NCI-H1694 treated with DMSO at 0.1 percent for 48 hours (cell line): ENCODE measurements at places on chromosomes 6 and 20.

GRCh38 chr20:16368645-16369292, 204.5 kb downstream of the KIF16B start:
- DNase-seq, result no peak

DNA sequence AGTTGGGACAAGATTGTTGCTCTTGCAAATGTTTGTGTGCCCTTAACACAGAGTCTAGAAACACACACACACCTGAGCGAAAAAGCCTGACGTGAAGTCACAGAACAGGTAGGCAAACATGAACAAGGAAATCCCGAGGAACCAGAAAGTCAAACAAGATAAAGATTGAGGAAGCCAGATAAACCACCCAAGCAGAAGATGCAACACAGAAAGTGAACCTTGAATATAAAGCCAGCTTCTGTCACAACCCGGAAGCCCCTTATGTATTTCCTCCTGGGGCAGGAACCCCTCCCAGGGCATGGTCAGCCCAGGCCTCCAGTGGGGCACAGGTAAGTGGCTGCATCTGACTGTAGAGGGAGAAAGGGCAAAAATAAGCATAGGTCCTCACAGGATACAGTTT, 158.2 kb upstream of the SUPT3H start:
- DNase-seq, result no peak

DNA sequence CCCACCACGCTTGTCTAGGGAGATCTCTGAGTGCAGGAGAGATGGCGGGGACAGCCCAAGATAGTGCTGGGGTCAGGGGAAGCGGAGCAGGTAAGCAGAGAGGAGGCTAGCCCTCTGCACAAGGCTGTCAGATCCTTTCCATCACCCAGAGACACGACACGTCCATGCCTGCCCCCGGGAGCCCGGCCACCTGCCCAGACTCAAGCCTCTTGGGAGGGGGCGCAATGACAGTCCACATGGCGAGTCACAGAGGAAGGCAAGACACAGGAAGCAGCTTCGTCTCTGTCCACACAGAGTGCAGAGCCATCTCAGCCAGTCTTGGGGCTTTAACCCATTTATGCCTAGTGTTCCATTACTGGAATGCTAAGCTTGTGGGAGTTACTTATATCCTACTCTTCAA, 78.4 kb downstream of the PREX1 start:
- no peak for DNase-seq

- no peak for DNase-seq
Measured at GRCh38 chr20:50654904-50655303, 36.4 kb downstream of the RIPOR3 start.

DNA sequence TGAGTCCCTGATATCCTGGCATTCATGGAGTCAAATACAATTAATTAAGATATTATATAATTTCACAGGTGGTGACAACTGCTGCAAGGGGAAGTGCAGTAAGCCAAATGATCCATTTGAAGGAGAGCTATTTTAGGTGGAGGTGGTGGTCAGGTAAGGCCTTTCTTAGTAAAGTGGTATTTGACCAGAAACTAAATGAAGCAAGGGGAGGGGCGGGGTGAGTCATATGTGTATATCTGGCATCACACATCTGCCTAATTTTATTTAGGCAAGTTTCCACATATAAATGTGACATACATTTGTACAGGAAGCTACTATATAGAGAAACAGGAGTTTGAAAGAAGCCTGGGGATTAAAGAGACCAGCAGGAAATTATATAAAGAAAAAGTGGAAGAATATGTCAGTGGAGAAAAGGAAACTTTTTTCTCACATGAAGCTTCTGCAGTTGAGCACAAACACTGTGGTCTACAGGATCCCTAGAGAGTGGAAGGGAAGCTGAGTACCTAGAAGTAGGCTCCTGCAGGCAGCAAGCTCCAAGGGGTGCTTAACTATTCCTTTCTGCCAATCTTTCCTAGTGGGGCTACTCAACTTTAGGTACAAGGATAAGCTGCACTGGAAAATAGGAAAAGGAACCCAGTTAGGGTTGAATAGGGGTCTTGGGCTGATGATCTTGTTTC, 99.6 kb downstream of the OGFRL1 start:
- no peak for DNase-seq

DNA sequence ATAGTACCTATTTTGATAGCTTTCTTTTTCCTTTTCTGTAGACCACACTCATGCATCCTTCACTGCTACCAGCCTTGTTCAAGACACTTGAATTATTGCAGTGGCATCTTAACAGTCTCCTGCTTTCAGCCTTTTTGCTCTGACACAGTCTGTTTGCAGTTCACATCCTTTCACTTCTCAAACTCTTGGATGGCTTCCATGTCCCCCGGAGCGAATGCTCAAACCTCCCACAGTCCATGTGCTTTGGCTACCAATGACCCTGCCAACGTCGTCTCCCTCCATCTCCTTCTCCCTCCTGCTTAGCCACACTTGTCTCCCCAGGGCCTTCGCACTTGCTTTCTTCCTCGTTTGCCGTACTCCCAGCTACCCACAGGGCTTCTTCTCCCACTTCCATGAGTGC, 270.0 kb upstream of the ZFP64 start:
- DNase-seq, result no peak

DNA sequence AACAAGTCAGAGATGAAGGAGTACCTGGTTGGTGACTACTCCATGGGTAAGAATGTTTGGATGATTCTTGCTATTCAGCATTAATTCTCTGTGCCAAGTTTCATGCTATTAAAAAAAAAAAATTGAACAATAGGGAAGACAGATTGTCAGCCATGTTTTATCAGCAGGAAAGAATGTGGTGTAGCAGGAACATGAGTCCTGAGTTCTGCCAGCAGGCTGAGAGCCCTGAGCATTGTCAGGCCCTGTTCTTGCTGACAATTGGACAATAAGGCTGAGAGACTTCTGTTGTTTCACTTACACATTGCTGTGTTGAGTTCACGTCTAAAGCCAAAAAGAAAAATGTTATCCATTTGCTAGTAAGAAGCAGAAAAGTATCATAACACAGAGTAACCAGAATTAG, 70.4 kb upstream of the SMIM28 start:
- DNase-seq, result no peak

DNA sequence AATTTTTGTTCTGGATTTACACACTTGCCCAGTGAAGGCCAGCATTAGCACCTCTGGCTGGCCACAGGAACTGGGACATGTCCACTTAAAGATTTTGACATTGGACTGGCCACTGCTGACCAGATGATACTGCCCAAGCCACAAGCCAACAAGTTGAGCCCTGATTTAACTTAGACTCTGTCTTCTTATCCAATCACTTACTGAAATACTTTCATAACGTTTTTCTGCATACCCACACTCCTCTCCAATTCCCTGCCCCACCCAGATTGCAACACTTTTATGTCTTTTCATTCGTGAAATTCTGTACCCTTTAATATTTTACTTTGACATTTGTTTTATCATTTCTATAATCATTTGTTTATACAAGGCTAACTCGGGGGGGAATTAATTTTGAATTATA, 170.3 kb upstream of the TAB2 start:
- no peak for DNase-seq

GRCh38 chr6:35367646-35368037, 25.3 kb downstream of the PPARD start:
- DNase-seq, result no peak

DNA sequence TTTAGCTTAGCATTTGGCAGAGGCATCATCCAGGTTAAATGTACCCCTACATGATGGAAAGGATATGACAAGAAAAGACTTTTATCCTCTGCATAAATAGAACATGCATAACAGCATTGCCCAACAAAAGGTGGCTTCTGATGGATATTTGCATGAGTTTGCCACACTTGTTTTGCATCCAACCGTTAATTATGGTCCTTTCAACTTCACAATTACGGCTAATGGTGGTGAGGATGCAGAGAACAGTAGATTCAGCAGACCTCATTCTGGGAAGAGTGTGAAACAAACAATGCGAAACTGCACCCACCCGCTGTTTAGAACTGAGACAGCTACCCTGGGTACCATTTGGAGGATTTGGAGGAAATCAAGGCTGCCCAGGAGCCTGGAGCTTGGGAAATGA, 690.9 kb upstream of the CHD6 start:
- no peak for DNase-seq

DNA sequence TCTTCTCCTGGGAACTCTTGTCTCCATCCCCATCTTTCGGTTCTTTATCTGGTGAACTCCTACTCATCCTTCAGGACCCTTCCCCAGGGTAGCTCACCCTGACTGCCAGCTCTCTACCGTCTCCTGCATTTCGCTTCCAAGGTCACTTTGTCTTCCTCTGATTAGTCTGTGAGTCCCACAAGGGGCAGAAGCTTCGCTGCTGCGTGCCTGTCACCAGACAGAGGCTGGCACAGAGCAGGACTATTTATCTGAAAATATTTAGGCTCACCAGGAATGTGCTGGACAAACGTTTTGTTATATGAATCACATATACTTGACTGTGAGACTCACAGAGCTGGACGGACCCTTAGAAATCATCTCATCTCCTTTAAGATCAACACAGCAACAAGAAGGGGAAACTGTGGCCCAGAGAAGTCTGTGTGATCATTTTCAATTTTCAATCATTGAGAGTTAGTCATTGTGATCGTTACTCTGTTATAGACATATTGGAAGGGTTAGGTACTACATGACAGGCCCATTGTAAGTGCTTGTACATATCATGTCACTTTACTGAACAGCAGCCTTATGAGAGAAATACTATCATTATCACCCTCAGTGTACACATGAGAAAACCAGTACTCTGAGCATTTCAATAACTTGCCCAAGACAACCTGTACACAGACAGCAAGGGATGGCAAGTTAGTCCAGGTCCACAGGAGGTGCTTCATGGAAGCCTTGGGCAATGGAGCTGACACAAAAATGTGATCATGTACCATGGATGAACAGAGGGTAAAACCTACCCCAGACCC, 51.4 kb downstream of the JPH2 start:
- DNase-seq, result no peak

GRCh38 chr6:38492031-38492430, 147.7 kb downstream of the BTBD9 start:
- DNase-seq, result no peak

- DNase-seq, result no peak
Measured at GRCh38 chr20:35434085-35435005, 3.7 kb downstream of the GDF5 start.

DNA sequence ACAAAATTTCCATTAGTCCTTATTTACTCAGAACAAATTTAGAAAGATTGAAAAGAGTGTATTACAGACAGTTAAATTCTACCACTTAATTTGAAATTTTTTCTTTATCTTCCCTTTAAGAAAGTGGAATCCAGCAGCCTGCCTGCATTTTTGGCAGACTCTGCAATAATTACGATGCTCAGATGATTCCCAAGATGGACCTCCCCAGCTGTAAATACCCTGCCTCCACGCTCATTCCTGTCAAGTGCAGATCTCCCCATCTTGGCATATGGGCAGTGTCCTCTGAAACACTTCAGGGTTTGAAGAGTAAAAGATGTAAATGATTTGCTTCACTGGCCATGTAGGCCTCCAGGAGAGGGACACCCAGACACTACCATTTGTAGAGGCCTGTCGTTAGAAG, 471.2 kb downstream of the PRKN start:
- DNase-seq, result no peak

DNA sequence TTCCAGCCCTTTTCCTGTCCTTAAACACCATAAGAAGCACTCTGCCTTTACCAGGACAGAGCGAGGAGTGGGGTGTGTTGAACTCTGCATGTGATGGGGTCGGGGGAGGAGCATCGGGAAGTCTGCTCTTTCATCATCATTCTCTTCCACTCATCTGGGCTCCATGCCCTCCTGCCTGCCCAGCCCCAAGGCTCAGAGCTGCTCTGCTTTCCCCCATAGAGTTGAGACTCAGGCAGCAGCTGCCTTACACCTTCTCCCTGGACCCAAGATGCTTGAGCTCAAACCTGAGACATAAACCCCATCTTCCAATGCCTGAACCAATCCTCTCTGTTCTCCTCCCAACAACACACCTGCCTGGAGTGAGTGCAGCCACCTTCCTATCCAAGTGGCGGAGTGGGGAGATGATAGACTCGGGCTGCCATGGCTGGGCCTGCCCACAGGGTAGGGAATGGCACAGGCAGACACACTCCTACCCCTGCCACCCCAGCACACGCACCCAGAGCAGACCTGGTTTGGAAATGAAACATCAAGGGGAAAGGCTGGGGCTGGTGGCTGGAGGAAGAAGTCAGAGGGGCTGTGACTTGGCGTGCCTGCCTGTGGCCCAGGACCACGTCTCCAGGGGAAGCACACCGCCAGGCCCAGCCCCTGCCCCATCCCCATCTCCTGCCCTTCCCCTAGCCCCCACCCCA, 28.4 kb downstream of the TFEB start:
- no peak for DNase-seq

- DNase-seq, result peak; percentile 46
Measured at GRCh38 chr20:57678340-57678739, 31.5 kb downstream of the PMEPA1 start.

- DNase-seq, result no peak
Measured at GRCh38 chr6:74177506-74177905, 481.5 kb downstream of the CD109 start.

DNA sequence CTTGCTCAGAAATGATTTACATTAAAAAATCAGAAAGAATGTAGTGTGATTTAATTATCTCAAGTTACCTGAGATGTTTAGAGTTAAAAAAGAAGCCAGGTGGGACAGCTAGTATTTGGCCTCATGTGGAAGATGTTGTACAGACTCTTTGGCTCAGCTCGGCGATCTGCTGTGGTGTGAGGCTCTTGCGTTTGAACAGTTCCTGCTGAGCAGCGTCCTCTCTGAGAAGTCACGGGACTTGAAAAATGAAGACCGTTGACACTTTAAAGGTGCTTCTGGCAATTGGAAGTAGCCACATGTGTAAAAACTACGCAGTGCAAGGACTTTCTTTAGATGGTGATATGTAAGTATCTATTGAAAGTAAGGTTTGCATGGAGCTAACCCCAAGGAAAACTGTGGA, 169.0 kb downstream of the BACH2 start:
- no peak for DNase-seq

DNA sequence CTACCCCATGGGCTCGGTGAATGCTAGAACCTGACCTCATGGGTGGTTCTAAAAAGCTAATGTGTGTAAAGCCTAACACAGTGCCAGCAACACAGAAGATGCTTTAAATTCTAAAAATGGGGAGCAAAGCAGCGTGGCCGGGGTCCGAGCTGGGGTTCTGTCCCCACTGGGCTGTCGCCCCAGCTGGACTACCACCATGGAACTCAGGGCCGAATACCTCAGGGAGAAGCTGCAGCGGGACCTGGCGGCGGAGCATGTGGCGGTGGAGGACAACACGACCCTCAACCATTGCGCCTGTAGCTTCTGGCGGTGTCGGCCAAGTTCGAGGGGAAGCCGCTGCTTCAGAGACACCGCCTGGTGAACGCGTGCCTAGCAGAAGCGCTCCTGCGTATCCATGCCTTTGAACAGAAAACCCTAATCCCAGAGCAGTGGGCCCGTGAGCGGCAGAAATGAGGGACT, 8.4 kb downstream of the SOX4 start:
- no peak for DNase-seq

GRCh38 chr6:72580281-72580940, 41.5 kb upstream of the KCNQ5 start:
- DNase-seq, result peak; percentile 76

GRCh38 chr20:2162823-2163166, 61.2 kb downstream of the STK35 start:
- no peak for DNase-seq
